ENCODE measurements at places on chromosomes 1 and 21.

DNA sequence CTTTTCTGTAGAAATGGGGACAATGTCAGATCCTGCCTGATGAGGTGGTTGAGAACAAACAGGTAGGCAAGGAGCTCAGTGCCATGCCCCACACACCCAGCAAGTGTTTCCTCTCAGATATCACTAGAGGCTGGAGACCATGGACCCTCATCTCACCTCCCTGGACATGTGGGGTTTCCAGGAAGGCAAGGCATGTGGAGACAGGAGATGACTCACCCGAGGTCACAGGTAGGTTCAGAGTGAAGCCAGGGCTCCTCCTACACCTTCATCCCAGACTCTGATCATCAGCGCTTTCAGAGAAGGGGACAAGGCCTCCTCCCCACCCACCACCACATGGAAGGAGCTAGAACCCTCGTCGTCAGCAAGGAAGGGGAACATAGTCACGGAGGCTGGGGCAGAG, 69.2 kb downstream of the MATN1 start:
- no peak for DNase-seq

- no peak for DNase-seq
Observed at GRCh38 chr1:25148673-25149300, 83.5 kb downstream of the SYF2 start.

- no peak for DNase-seq
Observed at GRCh38 chr1:11289064-11289463, 16.1 kb downstream of the UBIAD1 start.

DNA sequence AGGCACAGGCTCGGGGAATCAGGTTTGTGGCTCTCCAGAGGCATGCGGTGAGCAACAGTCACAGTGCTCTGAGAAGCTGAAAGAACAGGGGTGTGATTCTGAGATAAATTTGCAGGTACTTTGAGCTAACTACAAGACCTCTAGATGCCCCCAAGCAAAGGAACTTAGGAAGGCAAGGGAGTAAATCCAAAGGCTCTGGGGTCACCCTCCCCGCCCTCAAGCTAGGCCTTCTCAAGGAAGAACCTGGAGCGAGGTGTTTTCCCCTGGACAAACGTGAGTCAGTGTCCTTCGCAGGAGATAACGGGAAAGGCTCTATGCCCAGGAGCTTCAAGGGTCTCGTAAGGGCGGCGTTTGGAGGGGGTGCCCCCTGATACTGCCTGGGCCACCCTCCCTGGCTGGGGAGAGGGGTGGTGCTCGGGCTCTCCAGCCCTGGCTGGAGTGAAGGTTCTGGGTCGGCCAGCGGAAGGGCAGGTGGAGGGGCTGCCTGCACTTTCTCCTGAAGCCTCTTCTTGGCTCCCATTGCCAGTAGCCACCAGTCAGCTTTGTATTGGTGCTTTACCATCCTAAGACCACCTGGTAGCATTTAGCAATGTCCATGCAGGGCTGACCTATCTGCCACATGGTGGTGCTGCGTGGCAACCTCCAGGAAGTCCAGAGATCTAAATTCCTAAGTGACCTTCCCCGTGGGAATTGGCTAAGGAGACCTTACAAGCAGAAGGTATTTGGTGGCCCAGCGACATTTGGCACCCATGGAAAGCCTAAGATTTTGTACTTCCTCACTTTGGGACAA, 44.0 kb downstream of the GPR161 start:
- peak; percentile 33 for DNase-seq

DNA sequence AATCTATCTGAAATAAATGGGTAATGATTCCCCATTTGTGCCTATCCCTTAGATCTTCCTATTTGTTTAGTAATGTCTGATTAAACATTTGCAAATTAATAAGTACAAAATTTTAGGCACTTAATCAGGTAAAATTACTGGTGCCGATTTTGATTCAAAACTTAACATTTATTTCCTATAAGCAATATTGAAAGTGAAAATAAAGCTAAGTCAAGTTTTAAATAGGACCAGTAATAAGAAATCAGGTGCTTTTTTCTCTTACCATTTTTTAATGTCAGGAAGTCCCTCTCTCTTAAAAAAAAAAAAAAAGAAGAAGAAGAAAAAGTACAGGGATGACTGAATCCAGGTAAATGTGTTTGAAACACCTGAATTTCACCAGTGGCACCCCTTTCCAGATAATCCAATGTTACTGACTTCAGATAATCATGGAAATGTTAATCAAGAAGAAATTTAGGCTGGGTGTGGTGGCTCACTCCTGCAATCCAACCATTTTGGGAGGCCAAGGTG, 836 bp upstream of the GBP4 start:
- DNase-seq = no peak

DNA sequence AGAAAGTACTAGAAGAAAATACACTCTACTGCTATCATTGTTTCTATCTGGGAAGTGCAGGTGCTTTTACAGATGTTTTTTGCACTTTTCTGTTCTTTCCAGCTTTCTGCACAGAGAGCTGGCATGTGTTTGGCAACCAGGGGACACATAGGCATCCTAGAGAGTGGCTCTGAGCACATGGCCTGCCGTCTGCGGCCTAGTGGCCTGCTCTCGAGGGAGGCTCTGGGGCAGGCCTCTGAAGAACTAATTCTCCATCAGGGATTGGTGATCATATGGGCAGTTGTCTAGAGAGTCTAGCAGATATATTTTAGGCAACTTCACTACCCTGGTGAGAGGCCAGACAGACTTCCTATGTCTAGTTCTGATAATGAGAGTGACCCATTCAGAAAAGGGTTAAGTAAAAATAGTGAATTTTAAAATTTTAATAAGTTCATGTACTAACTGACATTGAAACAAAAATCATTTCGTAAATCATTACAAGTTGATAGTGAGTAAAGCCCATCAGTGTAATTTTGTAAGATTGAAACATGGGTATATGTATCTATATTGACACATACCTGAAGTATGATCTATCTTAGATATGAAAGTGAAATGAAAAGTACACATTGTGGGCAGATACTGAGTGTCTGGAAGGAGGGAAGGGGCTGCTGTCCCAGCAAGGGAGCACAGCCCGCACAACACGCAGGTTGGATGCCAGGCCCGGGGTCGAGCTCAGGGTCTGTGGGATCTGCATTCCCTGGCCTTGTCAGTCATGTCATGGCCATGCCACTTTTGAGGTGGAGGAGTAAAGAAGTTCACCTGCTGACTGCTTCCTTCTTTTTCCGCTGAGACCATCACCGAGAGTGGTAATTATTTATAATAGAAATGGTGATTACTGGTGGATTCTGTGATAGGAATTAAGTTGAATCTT, 79.8 kb downstream of the PCBP3 start:
- DNase-seq = no peak

DNA sequence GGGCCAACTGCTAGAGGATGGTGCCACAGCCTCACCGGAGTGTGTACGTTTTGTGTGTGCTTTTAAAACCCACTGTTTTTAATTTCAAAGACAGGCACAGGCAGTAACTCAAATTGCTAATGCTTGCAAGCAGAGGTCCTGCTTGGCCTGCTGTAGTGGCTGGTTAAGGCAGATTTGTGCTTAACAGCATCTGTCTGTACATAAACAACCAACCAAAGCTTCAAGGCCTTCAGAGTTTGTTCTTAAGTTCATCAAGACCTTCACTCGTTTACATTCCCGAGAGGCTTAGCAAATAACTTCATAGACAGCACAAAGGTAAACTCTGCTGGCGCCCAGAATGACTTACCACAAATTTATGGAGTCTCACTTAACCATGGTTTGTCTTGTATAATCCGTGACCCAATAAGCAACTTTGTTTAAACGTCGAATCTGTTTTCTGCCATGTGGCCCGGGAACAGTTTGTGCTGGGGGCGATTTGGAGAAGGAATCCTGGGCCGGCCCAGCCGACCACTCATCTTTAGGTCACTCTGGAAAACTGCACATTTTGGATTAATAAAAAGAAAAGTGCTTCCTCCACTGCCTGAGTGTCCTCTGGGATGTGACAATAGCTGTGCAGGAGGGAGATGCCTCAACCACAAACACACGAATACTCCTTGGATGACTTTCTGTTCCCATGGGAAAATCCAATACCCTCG, 58.1 kb downstream of the CAPZB start:
- DNase-seq = no peak

- DNase-seq = no peak
Observed at GRCh38 chr1:45535988-45536766, 14.4 kb upstream of the AKR1A1 start.

DNA sequence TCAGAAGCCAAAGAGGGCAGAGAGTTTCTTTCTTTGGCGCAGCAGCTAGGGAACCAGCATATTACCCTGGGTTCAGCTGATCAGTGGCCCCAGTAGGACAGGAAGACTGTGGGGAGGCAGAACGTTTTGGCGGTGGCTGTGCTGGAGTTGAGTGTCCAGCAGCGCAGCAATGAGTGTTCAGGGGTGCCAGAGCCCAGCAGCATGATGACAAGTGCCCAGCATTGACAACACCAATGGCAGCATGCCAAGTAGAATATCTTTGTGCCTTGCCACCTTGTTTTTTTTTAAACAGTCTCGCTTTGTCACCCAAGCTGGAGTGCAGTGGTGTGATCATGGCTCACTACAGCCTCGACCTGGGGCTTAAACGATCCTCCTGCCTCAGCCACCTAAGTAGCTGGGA, 106.7 kb upstream of the CDC42BPA start:
- DNase-seq = no peak

- DNase-seq = peak; percentile 28
Observed at GRCh38 chr1:241423541-241424479, 66.8 kb upstream of the RGS7 start.

DNA sequence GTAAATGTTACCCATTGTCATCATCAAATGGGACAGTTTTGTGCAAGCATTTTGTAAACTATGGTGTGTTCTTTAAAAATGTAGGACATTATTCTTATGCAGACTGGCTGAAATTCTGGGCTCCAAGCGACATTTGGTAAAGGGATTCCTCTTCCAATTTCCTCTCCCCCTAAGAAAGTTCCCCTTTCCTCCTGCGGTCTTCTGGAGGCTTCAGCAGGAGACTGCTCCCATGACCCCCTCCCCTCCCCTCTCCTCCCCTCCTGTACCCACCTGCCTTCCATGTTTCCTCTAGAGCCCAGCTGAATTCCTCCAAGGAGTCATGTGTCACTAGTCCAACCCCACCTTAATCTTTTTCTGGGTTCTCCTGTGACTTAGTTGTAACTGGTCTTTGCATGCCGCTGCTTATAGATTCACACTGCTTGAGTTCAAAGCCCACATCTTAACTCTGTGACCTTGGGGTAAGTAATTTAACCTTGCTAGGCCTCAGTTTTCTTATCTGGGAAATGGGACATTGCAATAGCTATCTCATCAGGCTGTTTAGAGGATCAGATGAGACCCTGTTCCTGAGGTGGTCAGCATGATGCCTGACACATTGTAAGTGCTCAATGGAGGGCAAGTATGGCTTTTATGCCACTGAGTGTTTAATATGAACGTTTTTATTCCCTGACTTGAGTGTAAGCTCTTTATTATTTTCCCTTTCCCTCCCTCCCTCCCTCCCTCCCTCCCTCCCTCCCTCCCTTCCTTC, 69.9 kb upstream of the WDR26 start:
- DNase-seq = no peak

DNA sequence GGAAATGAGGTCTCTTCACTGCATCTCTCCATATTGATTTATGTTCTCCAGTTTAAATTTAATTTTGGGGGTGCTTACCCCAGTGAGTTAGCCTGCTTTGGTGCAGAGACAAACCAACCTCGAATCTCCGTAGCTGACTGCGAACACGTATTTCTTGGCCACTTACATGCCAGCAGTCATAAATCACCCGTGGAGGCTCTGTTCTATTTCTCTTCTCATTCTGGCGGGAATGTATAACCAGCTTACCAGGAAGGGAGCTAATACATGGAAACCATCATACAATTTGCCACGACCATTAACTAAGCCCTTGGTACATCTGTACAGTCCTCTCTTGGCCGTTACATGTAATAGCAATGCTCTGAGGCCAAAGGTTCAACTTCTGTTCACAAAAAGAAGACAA, 148.0 kb downstream of the PLA2G4A start:
- DNase-seq = no peak

DNA sequence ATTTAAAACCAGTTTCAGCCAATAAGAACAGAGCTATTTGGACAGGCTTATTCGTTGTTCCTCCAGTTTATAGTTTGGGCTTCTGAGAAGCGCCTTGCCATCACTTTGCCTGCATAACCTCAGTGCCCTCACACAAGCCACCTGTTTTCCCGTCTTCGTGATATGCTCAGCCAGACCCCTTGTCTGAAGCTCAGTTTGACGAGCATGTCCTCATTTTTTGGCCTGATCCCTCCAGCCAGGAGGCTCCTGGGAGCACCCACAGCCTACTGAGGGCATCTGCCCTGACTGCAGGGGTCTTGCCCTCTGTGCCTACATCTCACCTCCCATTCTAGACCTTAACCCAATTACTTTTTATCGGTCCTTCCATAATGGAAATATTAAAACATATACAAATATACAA, 95.3 kb downstream of the ADARB1 start:
- DNase-seq = no peak

DNA sequence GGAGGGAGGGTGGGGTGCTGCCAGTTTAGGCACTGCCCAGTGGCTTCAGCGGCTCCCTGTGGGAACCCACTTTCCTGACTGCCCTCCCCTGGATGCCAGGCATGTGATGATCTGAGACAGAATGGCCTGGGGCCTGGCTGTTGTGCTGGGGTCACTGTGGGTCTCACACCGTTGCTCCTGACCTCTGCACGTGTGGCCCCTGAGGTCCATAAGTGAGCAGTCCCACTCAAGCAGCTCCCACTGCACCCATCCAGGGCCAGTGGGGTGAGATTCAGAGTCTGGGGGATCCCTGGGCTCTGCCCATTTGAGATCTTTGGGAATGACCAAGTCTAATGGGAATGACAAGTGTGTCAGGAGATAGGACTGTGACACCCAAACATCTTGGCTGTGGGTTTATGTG, 18.0 kb downstream of the PODN start:
- DNase-seq = no peak

- DNase-seq = no peak
Observed at GRCh38 chr1:97553971-97554370, 366.9 kb downstream of the DPYD start.

DNA sequence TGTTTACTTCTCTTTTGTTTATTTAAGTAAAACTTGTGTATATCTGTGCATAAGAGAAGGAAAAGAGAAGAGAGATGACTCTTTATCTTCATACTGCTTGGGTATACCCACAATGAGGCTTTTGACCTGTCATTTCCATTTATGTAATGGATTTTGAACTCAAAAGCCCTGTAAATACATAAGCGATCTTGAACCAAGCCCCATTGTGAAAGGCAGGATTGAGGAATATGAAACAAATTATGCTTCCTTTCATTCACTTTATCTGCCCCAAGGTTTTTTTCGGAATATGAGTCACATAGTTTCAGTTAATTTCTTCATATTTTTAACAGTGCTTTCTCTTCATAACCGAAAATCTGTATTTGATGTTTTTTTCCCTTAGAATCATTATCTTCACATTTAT, 21.4 kb downstream of the CNST start:
- DNase-seq = no peak

GRCh38 chr1:170682809-170683208, 18.9 kb downstream of the PRRX1 start:
- no peak for DNase-seq

DNA sequence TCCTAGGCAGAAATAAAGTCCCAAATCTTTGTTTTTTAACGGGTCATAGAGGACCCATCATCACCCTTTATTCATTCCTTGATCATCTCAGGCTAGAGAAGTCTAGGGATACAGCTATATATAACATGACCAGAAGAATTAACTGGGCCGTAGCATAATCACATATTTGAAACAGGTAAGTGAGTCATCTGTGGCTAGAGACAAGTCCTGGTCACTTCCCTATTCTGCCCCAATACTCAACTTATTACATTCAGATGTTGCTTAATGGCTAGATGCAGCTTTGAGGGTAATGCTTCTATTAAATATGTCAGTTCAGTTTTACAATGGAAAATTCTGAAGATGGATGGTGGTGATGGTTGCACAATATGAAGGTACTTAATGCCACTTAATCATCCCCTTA, 47.0 kb downstream of the EXO1 start:
- no peak for DNase-seq

Data from HTR-8/SVneo (cell line).